Right renal pelvis (tissue), 4 donors: ENCODE measurements at places on chromosomes 3 and 15.
A peak's percentile ranks its signal among the peaks of the same experiment; 100 is the strongest.

DNA sequence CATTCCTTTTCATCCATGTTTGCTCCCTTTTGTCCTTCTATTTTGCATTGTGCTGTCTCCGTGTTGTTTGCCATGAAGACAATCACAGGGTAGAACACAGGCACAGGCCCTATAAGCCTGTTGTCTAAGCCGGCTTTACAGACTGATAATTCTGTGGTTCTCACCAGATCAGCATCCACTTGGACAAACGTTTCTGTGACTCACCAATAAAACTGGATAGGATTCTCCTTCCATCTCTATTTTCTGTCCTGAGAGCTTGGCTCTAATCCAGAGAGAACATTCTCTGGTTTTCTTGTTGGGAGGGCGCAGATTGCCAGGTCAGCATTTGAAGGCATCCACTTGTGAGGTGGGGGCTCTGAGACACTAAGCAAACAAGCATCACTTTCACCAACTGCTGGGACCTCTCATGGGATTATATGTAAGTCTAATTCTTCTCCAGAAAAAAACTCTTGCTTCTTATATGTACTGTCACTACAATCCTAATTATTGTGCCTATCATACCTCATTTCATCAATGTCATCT is 101.6 kb downstream of the ERC2 start:
- no peak for DNase-seq

DNA sequence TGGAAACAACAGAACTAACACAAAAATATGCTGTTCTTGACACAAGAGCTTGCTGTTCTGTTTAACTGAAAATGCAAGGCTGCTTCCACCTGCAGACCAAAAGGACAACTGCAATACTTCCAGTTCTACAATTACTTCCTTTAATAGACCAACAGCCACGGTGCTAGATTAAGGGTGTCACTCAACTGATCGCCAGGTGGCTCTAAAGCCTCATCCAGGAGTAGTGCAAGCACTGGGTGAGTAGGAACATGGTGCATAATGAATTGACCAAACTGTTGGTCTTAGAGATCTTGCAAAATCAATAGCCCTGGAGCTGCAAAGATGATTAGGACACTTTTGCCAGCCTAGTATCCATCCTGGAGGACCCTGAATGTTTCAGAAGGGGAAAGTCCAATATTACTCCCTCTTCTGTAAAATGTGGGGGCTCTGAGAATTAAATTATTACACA is 3.6 kb upstream of the CLDN16 start:
- no peak for DNase-seq

DNA sequence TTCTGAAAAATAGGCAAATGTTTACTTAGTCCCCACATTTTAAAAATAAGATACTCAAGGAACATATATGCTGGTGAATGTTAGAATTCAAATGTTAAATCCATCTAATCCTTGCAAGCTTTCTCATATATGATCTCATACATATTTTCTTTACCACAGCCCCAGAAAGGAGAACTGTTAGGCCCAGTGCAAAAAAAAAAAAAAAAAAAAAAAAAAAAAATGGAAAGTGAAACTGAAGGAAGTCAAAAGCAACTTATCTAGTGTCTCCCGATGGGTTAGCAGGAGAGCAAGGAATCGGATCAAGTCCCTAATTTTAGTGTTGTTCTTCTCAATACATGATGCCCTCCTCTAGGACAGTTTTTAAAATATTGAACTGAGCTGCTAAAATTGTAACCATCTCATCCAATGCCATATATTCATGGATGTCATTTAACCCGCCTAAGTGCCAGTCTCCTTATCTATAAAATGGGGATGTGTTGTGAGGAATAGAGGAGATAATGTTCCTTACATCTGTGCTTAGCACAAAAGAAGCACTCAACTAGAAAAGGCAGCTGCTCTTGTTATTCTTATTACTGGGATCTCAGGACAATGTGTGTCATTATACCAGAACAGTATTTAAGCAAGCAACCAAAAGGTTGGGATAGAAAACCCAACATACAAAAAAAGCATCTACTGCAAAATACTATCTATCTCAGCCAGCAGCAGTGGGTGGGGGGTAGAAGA is 279.7 kb downstream of the MAGI1 start:
- no peak for DNase-seq

- DNase-seq, result no peak
Measured at GRCh38 chr15:45674677-45675076, 39.8 kb downstream of the SQOR start.

GRCh38 chr3:172332256-172333041 is 115.8 kb downstream of the GHSR start:
- peak; percentile 49 for DNase-seq

- DNase-seq, result no peak
Measured at GRCh38 chr3:32910954-32911353, 40.5 kb upstream of the CCR4 start.

DNA sequence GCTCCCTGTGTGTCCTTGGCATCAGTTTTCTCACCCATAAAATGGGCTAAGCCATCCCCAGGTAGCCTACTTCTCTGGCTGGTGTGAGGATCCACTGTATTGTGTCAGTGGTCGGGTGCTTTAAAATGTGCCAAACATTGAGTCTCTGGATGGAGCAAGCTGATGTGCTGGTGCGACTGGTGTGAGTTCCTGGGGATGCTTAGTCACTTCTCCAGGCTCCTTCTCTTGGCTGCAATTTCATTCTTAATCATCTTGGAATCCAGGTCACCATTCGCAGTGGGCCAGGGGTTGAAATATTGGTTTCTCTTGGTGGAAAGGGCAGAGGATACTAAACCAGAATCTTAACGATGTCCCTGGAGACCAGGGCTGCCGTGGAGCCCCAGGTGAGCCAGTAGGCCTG is 29.3 kb downstream of the SCN5A start:
- no peak for DNase-seq

GRCh38 chr3:45790596-45790995 is 5.7 kb downstream of the SLC6A20 start:
- DNase-seq, result no peak

GRCh38 chr15:68312701-68313204 is 35.2 kb downstream of the FEM1B start:
- no peak for DNase-seq

- DNase-seq, result no peak
Measured at GRCh38 chr3:71514621-71515020, 68.9 kb downstream of the FOXP1 start.

- no peak for DNase-seq
Measured at GRCh38 chr3:56630966-56631365, 52.1 kb downstream of the TASOR start.

DNA sequence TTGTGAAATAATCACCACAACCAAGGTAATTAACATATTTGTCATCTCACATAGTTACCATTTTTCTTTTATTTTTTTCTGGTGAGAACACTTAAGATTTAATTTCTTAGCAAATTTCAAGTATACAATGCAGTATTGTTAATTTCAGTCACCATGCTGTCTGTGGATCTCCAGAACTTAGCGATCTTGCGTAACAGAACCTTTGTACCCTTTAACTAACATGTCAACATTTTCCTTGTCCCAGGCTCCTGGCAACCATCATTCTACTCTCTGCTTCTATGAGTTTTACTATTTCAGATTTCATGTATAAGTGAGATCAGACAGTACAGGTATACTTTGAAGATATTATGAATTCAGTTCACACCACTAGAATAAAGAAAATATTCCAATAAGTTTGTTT is 154.4 kb downstream of the KCNAB1 start:
- DNase-seq, result no peak

GRCh38 chr15:96023081-96023480 is 307.4 kb upstream of the NR2F2 start:
- no peak for DNase-seq

DNA sequence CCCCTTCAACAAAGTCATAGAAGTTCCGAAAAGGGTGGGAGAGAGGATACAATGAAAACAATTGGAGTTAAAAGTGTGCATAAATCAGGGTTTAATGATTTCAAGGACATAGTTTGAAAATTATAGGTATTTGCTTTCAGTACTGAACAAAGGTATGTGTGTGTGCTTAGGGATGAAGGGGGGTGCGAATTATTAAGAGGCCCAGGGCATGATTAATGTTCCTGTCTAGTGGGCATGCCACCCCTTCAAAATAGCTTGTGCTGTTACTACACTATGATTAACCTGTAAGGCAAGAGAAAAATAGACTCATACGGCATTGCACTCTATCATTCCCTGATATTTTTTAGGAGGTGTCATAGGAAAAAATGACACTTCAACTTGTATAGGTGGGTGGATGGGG is 731.6 kb downstream of the NAALADL2 start:
- DNase-seq, result no peak

DNA sequence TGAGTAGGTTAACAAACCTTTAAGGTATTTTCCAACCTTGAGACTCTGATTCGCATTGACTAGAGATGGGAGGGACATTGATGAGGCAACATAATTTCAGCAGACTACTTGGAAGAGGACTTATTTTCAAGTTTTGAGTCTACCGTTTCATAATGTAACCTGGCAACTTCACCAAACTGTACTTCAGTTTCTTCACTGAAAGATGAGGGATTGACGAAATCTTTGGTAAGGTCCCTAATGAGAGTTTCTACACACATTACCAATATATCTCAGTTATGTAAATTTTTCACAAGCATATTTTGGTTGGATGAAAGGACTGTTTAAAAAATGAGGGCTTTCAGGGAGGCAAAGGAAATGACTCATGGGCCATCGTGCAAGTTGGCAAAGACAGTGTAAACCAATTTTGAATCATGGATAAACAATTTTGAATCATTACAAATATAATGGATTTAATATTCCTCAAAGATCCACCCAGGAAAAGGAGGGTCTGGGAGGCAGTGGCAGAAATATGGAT is 28.7 kb upstream of the SEMA6D start:
- no peak for DNase-seq

DNA sequence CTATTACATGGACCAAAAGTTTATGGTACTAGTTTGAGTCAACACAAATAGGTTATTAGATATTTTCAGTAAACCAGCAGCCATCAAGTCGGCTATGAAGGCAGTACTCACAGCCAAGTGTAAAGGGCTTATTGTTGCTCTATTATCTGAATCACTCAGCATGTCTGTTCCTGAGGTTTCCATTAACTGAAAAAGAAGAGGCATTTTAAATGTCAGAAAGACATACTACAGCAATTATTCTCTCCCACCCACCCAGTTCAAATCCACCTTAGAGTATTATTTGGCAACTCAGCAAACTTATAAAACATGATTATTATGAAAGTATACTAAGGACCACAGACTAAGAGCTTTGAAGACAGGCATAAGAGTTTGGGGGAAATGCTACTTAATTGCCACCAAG is 93.1 kb downstream of the BTD start:
- DNase-seq, result no peak

- DNase-seq, result no peak
Measured at GRCh38 chr3:142889212-142890014, 530 bp upstream of the PCOLCE2 start.

- DNase-seq, result no peak
Measured at GRCh38 chr15:41819455-41820050, 8.3 kb upstream of the JMJD7 start.

DNA sequence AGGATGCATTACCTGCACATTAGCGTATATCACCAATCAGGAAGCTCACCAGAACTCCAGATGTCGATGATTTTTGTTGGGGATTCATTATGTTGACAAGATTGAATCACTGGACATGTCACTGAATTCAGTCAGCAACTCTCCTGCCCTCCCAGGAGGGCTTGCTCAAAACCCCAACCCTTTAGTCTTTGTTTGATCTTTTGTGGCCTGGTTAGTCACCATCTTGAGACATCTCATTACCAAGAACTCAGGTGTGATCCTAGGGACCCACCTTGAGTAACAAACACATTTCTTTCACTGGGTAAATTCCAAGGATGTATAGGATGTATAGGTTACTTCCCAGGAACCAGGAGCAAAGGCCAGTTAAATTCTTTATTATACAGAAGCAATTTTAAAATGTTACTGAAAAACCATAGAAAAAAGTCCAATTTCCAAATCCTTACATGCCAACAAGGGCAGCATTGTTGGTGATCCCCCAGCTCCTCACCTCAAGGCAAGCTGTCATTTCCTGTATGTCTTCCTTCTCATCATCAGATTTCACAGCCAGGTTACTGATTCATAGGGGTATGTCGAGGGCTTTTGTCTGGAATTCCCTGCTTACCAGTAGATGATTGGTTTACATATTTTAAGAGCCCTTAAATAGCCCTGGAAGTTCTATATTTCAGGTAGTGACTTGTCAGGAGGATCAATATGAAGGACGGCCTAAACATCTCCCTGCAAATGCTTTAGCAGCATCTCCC is 11.7 kb downstream of the SNRPN start:
- DNase-seq, result no peak

GRCh38 chr3:32815841-32816438 is 1.9 kb upstream of the TRIM71 start:
- no peak for DNase-seq

DNA sequence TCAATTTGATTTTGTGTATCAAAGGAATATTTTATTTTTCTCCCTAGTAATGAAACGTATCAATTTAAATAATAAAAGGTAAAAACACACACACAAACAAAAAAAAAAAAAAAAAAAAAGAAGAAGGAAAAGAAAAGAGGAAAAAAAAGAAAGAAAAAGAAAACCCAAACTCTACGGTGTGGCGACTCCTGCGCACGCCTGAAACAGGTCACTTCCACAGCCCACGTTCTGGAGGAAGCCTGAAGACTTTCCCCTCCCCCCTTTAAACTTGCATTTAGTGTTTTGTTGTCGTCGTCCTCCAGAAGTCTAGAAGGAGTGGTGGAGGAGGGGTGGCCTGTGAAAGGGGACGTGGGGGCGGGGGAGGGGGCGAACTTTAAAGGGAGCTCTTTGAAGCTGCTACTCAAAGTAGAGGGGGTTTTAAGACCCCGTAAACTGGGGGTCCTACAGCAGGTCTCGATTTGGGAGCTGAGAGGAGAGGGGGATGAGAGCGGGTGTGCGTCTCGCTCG is 2.3 kb upstream of the TLE3 start:
- DNase-seq, result no peak

DNA sequence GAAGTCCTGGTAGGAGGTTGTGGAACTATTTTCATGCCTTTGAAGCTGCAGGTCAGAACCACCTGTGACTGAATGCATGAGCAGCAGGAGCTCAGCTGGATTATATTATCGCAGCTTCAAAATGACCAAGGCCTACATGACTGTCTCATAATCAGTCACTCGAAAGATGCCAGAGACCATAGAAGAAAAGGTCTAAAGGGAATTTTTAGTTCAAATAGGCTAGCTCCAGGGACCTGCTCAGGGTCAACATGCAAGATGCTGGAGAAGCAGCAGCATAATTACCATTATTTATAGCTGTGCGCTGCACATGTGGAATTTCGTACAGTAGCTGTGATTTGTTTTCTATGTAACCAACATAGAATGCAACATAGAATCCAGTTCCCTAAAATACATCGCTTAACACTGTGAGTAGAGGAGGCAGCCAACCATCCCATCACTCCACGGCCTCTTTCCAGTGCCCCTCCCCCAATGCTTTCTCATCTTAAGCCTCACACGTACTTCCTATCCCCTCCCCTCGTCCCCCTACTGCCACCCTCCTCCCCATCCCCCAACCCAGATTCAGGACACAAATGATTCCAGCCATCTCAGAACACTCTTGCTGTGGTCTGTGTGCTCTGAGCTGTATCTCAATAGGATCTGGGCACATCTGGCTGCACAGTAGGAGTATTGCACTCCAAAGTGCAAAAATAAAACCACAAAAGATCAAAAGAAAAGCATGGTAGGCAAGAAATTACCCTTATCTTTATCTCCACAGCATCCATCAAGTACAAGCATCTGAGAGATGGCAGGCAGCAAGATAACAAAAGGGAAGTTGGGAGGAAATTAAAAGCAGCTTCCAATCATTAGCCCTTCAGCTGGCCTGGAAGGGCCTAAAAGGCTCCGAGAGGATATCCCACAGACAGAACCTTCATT is 352.8 kb upstream of the SEMA6D start:
- DNase-seq, result no peak

- no peak for DNase-seq
Measured at GRCh38 chr3:115399750-115400149, 223.6 kb upstream of the GAP43 start.
